Naive B cell (primary cell): ENCODE measurements at places on chromosomes 7 and 10. TPM values are rescaled to one million over a fixed set of nuclear protein-coding genes. Genes with fewer than 3 reads are reported as not detected.
A peak's percentile ranks its signal among the peaks of the same experiment; 100 is the strongest.

PLXNA4 gene
- polyA plus RNA-seq = not detected

VSTM4 gene
- 0.04 TPM for polyA plus RNA-seq

MNX1 gene
- not detected for polyA plus RNA-seq

PRF1 gene
- polyA plus RNA-seq = 5.4 TPM

SMARCD3 gene
- polyA plus RNA-seq = 3.1 TPM

GRCh38 chr10:50937230-50937907 is 51.9 kb upstream of the A1CF start:
- H3K4me1 ChIP-seq = no peaks in the 10 kb centered on the region
- no peak for DNase-seq
- H3K36me3 ChIP-seq = no peaks in the 10 kb centered on the region
- peaks cover 14% of the 10 kb centered on the region for H3K27me3 ChIP-seq

DNA sequence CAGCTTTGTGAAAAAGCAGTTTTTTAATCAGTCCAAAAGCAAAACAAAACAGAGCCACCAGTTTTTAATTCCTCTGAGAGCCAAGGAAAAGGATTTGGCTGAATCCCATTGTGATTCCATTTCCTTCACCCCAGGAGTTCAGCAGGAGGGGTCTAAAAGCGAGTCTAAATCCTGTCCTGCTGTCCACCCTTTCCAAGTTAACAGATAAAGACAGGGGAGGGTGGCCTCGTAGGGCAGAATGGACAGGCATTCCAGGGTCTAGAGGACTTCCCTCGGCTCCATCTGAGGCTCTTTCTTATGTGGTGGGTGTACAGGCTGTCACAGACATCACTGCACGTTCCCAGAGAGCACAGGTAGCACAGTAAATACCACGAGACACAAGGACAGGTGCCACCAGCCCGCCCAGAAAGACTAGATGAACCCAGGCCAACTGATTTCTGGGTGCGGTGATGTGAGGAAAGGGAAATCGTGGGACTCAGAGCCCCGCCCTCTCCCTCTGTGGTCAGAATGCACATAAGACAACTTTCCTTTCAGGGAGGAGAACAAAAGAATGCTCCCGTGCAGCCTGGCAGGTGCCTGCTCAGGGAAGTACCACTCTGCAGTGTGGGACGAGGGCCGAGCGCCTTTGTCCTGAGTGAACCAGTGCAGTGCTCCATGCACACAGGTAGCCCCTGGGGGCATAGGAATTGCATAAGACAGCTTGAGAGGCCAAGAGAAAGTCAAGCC is 119.7 kb downstream of the ABLIM1 start:
- peaks cover 35% of the 10 kb centered on the region for H3K4me1 ChIP-seq
- H3K4me3 ChIP-seq = peak overlapping the region; percentile 2
- H3K27me3 ChIP-seq = no peaks in the 10 kb centered on the region

DNA sequence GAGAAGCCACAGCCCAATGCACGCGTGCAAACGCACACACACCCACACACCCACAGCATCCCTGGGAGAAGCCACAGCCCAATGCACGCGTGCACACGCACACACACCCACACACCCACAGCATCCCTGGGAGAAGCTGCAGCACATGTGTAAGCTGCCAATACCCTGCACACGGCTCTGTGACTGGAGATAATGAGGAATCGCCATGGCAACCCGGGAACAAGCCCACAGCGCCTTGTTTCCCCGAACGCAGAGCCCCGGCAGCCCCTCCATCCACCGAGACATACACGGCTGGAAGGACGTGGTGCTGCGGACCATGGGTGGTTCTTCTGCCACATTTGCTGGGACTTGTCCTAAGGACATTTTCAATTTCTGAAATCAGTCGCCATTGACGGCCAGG is 221.3 kb downstream of the PTPRN2 start:
- no peaks in the 10 kb centered on the region for H3K27me3 ChIP-seq
- DNase-seq = no peak
- no peaks in the 10 kb centered on the region for H3K36me3 ChIP-seq
- H3K27ac ChIP-seq = no peak overlapping the region
- H3K4me1 ChIP-seq = no peaks in the 10 kb centered on the region
- H3K4me3 ChIP-seq = no peak overlapping the region

DNA sequence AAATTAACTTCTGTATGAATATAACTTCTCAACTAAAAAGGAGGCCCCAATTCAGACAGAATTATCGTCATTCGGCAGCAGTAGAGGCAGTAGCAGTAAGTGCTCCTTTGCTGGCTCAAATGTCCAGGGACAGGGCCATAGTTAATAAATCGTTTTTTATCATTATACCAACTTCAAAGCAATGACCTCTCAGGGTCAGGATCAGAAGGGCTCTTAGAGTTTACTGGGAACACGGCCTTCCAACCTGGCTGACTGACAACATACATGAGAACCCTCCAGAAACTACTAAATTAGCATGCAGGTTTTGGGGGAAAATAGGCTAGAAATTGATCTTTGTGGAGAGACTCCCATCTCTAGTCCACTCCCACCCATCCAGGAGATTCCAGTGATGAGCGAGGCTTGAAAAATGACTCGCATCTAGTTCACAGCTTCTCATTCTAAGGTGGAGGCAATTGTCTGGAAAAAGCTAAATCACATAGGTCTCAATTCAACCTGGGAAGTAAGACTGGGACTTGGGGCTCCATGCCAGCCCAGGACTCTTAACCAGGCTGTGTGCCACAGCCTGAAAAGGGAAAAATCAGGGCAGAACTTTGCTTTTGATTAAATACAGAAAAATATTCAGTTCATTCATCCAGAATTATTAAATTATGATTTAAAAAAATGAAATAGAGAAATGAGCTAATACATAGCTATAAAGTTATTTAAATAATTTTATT is 84.6 kb downstream of the ABLIM1 start:
- peak overlapping the region; percentile 43 for H3K27ac ChIP-seq
- DNase-seq = no peak
- H3K36me3 ChIP-seq = no peaks in the 10 kb centered on the region
- no peaks in the 10 kb centered on the region for H3K27me3 ChIP-seq

GRCh38 chr10:101453791-101454718 is 100.1 kb downstream of the BTRC start:
- no peak overlapping the region for H3K4me3 ChIP-seq
- H3K36me3 ChIP-seq = no peaks in the 10 kb centered on the region
- peaks cover 17% of the 10 kb centered on the region for H3K4me1 ChIP-seq
- no peaks in the 10 kb centered on the region for H3K27me3 ChIP-seq

DNA sequence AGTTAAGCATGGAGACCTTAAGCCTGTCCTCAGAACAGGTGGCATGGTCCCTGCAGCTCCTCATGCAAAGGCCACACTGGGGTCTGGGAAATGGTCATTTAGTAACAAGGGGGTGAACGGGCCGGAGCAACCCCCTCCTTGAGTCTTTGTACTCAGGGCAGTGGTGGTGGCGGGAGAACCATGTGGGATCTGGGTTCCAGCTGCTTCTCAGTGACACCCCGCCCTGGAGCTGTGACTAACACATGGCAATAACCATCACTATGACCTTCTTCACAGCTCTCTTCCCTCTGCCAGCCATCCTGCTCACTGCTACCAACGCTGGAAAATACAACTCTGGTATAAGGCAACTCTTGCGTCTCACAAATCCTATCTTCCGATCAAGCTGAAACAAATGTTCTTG is 203.4 kb upstream of the FRMD4A start:
- peaks cover 8% of the 10 kb centered on the region for H3K36me3 ChIP-seq
- H3K27me3 ChIP-seq = no peaks in the 10 kb centered on the region
- peaks cover 48% of the 10 kb centered on the region for H3K4me1 ChIP-seq
- H3K4me3 ChIP-seq = peak overlapping the region; percentile 45

- peak within 1 kb of the TSS; percentile 73 for H3K4me3 ChIP-seq
- peaks cover 27% of the 10 kb centered on the region for H3K4me1 ChIP-seq
- peaks cover 12% of the 10 kb centered on the region for H3K27me3 ChIP-seq
- H3K36me3 ChIP-seq = no peaks in the 10 kb centered on the region
- DNase-seq = peak; percentile 81
Measured at GRCh38 chr10:124461642-124462347, at the start of gene LHPP. LHPP (plus strand) TSS chr10:124461823; CDS start chr10:124461863, 40 bp downstream.

DNA sequence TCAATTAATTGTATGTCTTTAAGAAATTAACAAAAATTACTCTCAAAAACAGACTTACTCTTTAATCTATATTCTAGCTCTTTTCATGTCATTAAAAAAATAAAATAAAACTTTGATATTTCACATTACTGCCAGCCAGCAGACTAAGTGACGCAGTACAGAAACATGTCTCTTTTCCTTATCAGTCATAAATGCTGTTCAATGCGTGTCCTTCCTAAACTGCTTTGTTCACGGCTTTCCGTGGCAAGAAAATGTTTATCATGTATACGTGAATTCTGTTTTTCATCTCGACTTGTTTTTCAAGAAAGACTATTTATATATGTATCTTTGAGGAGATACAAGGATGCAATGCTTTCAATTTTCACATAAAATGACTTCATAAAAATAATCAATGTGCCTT is 182.4 kb downstream of the DOCK4 start:
- H3K4me3 ChIP-seq = no peak overlapping the region
- H3K36me3 ChIP-seq = no peaks in the 10 kb centered on the region
- H3K27ac ChIP-seq = no peak overlapping the region
- H3K27me3 ChIP-seq = peaks cover 13% of the 10 kb centered on the region

DNA sequence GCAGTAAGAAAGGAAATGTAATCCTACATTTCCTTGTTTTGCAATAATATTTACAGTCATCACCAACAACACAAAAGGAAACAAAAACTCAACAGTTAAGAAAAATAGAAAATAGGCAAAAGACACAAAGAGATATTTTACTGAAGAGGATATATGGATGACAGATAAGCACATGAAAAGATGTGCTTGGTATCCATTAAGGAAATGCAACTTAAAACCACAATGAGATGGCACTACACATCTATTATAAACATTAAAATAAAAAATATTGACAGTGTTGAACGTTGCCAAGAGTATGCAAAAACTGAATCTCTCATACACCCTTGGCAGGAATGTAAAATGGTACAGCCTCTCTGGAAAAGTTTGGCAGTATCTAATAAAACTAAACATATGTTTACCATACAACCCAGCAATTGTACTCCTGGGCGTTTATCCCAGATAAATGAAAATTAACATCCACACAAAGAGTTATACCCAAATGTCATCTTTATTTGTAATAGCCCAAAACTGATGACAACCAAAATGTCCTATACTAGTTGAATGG is 5.4 kb downstream of the CEP41 start:
- H3K4me1 ChIP-seq = peaks cover 1% of the 10 kb centered on the region
- no peak overlapping the region for H3K4me3 ChIP-seq
- H3K27ac ChIP-seq = no peak overlapping the region
